Renal cortex interstitium (tissue), 15 donors: ENCODE measurements at places on chromosomes 11 and 22. TPM values are rescaled to one million over a fixed set of nuclear protein-coding genes. Genes with fewer than 3 reads are reported as not detected.

The A4GALT gene
- polyA plus RNA-seq = 22.2 TPM

The SLC25A18 gene
- 1.6 TPM for polyA plus RNA-seq

The TEX12 gene
- 0.28 TPM for polyA plus RNA-seq

The BATF2 gene
- polyA plus RNA-seq = 3.0 TPM

The PATE4 gene
- 0.10 TPM for polyA plus RNA-seq

The LDHAL6A gene
- 1.00 TPM for polyA plus RNA-seq

The MPZL3 gene
- 5.1 TPM for polyA plus RNA-seq

The KDELR3 gene
- polyA plus RNA-seq = 11.2 TPM

The GDPD5 gene
- 13.6 TPM for polyA plus RNA-seq

The TMEM121B gene
- polyA plus RNA-seq = 0.90 TPM
